SW 1271 (cell line): ENCODE measurements at places on chromosomes 1 and 21.
A peak's percentile ranks its signal among the peaks of the same experiment; 100 is the strongest.

GRCh38 chr1:236541710-236542109 lies 17.9 kb downstream of the LGALS8 start:
- no peak for DNase-seq

GRCh38 chr1:17688217-17688810 lies 66.8 kb upstream of the ACTL8 start:
- no peak for DNase-seq

- DNase-seq: no peak
These were observed 23.2 kb upstream of the QSOX1 start for GRCh38 chr1:180131510-180131909.

DNA sequence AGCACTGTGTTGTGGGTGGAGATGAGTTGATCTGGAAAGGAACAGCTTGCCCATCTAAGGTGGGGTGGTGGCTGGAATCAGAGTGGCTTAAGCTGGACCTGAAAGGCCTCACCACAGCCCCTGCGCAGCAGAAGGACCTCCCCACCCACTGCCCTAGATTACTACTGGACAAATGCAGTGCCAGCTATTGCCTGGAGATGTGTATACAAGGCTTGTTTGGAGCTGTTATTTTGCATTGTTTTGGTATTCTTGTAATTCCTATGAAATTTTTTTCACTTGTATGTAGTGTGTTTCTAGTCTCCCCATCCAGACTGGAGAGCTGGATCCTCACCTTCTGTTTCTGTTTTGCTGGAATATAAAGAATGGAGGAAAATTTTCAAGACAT lies 1.3 kb upstream of the SLC30A1 start:
- no peak for DNase-seq

- DNase-seq: no peak
These were observed 595.5 kb downstream of the RWDD3 start for GRCh38 chr1:95829556-95829955.

- no peak for DNase-seq
These were observed 30.0 kb upstream of the CRNN start for GRCh38 chr1:152444045-152444444.

- no peak for DNase-seq
These were observed 182.0 kb upstream of the ARHGEF16 start for GRCh38 chr1:3272321-3273045.

- DNase-seq: no peak
These were observed 35.7 kb downstream of the PTGFR start for GRCh38 chr1:78526496-78526895.

- no peak for DNase-seq
These were observed 75.3 kb downstream of the PEX14 start for GRCh38 chr1:10549904-10550664.

DNA sequence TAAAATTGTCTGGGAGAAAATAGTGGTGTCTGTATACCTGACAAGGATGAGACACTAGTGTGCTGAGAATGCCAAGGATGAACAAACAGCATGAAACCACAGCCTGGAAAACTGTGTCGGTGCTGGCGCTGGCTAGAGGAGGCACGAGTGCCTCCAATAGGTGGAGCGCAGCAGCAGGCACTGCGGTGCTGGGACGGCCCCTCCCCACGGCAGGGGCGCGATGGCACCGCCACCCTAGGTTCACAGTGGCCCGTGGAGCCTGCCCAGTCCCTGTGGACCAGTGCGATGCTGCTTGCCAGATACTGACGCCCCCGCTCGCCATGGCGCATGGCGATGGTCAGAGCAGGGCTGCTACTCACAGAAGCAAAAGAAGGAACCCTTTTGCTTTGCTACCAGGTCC lies 6.8 kb downstream of the CFAP410 start:
- no peak for DNase-seq

GRCh38 chr1:40842207-40842606 lies 20.0 kb downstream of the CITED4 start:
- no peak for DNase-seq

- no peak for DNase-seq
These were observed 163.8 kb downstream of the COL24A1 start for GRCh38 chr1:85992791-85993190.

GRCh38 chr1:55284856-55285255 lies 69.7 kb upstream of the USP24 start:
- DNase-seq: no peak

GRCh38 chr1:59751004-59751395 lies 63.7 kb upstream of the HOOK1 start:
- DNase-seq: no peak

DNA sequence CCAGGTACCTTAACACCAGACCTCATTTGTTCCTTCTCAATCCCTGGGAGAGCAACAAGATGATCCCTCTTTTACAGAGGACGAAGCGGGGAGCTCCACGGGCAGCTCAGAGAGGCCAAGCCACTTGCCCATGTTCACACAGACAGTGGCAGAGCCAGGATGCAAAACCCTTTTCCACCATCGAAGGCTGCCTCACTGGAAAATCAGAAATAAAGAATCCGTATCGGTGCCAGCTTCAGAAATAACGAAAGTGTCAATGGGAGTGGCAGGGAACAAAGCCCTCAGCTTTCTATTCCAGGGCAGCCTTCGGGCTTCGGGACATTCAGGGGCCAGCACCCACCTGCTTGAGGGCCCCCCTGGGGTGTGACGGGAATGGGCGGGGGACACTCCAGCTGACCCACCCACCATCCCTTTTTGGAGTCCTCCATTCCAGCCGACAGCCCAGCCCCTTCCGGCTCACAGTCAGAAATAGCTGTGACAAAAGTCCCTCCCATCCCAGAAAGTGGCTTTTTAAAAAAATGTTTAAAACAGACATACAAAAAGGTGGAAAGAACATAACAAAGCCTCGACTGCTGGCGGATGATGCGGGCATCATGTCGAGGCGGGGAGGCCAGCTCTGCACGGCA lies 6.0 kb downstream of the IFFO2 start:
- DNase-seq: peak; percentile 25

DNA sequence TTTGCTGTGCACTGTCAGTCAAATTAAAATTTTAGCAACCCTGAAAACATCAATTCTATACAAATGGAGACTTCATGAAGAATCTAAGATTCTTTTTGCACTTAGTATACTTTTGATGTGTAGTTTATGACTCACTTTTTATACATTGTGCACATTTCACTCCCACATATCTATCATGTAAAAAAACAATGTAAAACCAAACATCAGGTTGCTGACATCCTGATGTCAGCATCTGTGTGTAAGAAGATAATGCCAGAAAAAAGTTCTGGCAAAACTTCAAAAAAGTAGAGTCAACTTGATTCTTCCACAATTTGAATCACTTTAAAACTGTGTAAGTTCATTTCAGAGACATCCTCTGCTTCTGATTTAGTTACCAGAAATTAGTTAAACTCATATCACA lies 115.7 kb downstream of the CENPF start:
- no peak for DNase-seq
